ENCODE measurements at places on chromosomes 7 and 10.

GRCh38 chr7:44617225-44617890 lies 10.9 kb downstream of the OGDH start:
- peak; percentile 62 for DNase-seq

GRCh38 chr7:26166684-26167266 lies 14.8 kb downstream of the NFE2L3 start:
- DNase-seq = no peak

DNA sequence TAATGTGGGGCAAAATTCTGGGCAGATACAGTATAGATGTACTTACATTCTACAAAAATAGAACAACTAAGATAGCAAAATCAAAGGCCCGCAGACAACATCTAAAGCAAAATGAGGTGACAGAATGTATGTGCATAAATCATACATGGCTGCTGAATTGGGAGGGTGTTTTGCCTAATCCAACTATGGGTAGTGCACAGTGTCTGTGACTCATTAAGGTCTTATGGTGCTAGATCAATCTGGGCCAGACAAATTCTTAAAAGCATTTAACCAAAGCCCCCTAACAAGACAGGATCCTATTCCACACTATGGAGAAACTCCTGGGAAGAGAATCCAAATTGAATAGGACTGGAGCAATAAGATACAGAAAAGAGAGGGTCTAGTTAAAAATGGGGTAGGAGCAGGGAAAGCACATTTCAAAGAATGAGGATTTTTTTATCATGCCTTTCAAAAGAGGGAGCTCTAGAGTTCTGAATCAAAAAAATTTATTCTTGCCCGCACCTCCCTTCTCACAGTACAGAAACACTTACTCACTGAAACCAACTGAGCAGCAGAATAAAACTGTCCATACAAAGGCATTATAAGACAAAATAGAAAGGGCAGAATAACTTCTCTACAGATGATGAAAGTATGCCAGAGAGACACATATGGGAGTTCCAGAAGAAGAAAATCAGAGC lies 181.3 kb downstream of the RNLS start:
- peak; percentile 45 for DNase-seq

DNA sequence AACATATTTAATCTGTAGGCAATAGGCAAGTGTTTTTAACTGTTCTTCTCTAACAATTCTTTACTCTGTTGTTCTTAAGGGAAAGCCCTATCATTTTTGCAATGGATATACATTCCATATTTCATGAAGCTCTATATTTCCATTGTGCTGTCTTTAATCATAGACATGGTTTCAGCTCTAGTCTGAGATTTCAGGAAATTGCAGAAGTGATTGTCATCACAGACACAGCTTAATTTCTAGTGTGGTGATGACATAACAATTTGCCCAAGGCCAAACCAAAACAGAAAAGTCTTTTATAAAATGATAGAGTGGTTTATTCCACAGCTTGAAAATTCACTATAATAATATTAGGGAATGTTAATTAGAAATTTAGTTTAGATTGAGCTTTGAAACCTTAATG lies 494.1 kb upstream of the SEMA3A start:
- peak; percentile 78 for DNase-seq

DNA sequence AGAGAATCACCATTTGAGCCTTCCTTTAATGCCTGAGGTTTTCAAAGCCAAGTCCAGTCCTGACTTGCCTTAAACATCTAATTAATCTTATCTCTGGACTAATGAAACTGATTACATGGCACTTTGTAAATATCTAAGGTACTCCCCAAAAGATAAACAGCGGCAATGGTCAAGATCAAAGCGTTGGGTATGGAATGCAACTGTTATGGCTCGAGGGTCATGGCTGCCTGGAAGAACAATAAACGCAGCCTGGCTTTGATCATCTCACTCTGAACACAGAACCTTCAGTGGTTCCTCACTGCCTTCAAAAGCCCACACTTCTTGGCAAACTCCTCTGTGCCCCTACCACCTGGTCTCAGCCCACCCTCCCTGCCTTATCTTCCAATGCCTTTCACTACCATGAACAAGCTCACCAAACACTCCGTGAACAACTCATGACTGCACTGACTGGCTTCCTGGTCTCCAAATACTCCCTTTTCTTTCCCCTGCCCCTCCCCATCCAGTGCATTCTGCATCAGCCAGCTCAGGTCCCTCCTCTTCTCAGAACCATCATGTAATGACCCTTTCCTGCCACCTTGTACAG lies 150.2 kb upstream of the NFE2L3 start:
- no peak for DNase-seq

DNA sequence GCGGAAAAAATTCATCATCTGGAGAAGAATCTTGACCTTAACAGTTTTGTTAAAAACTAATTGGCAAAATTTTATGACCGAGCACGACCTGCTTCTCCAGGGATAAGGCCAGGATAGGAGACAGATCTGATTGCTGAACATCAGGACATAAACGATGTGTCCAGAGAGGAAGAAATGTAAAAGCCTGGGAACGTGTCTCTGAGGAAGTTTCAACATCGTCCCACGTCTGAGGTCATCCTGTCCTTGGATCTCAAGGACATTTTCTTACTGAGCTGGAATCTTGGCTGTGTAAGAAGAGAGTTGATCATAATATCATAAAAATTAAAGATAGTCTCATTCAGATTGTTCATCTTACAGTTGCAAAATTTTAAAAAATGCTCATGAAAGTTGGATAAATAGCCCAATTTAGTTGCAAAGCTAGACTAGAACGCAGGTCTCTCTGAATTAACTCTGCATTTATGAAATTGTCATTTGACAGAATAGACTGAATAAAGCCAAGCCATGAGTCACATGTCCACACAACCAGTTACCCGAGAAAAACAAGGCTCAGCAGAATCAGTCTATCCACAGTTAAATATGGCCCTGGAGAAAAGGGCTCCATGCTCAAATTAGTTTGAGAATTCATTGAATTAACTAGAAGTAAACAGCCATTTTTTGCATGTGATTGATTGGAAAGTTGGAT lies 120.0 kb upstream of the EGFR start:
- no peak for DNase-seq

- DNase-seq = no peak
These were observed 11.1 kb downstream of the DPY19L1 start for GRCh38 chr7:35026150-35026549.
